ENCODE measurements at places on chromosomes 3 and 15. TPM values are rescaled to one million over a fixed set of nuclear protein-coding genes. Genes with fewer than 3 reads are reported as not detected.

The AHSG gene
- not detected for total RNA-seq

The LINGO1 gene
- not detected for total RNA-seq

The P4HTM gene
- 25.7 TPM for total RNA-seq

The GOLGA8S gene
- total RNA-seq = 0.11 TPM

The PATL2 gene
- total RNA-seq = 14.1 TPM

The OCA2 gene
- not detected for total RNA-seq

The THBS1 gene
- total RNA-seq = 0.23 TPM
